ENCODE measurements at places on chromosomes 7 and 10.
A peak's percentile ranks its signal among the peaks of the same experiment; 100 is the strongest.

DNA sequence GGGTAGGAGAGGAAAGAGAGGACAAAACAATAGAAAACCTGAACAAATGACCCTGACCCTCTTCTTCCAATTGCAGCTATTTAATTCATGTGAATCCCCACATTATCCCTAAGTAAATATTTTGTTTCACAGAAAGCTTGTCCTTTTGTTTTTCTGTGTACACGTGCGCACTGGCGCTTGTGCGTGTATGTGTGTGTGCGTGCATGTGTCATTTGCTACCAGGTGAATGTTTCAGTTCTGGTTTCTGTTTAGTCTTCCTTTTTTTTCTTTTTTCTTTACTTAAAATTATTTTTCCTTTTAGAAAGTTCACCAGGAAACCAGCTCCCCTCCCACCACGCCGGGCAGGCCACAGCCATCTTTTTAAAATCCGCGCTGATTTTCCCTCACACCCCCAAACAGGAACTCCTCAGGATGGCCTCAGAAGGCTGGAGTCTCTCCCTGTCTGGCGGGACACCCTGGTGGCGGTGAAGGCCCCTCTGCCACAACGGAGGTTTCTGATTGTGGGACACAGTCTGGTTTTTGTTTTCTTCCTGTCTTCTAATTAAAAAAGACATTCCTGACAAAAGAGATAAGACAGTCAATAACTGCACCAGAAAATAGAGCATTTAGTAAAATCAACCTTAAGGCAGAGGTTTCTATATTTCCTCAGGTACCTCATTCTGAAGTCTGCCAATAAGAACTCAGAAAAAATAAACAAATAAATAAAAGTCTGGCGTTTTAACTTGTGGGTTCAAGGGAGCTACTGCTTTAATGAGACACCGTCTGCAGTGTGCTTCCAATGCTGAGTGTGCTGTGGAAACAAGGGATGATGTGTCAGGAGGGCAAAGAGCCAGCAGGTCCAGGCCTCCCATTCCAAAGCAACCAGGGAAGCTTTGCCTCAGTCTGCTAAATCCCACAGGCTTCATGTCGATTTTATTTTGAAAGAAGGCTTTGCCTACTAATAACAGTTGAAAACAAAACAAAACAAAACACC lies 17.4 kb downstream of the IRF5 start:
- DNase-seq = no peak

DNA sequence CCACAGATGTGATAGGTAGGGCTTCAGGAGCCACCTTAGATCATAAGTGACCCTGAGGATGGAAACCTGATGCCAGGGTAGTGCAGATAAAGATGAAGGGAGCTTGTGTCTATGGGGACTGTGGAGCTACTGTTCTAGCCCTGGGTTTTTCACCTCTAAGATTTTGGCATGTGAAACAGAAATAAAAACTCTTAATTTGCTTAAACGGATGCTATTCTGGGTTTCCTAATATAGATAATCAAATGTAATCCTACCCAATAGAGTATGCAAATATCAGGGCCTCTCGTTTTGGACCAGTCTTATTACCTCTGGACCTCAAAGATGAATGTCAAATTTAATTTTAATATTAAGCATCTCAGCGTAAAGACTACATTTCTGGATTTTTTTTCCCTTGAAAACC lies 49.3 kb downstream of the ABCB4 start:
- no peak for DNase-seq

DNA sequence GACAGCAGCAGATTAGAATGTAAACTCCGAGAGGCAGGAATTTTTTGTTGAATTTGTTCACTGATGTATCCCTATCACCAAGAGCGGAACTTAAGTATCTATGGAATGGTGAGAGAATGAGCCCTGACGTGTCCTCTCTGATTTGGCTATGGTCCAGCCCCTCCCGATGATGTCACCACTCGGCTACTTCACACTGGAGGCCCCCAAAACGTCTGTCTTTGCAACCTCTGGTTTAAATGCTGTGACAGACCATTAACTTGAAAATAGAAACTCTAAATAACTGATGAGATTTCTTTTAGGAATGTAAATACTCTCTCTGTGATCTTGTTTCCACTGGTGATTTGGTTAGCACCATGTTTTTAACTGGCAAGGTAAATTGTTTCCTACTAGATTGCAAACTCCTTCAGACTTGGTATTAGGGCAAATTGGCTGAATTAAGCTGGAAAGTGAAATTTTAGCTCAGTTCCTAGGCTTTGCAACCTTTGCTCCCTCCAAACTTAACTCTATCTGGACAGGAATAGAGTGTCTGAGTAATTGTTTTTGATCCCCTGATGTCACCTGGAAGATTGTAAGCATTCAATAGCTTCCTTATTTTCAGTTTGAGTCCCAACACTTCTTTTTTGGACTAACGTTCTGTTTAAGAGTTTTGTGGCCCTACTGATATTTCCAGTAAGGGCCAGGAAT lies 19.1 kb downstream of the SLC16A12 start:
- no peak for DNase-seq

- no peak for DNase-seq
Measured at GRCh38 chr10:47127188-47127785, 172.7 kb upstream of the GDF10 start.

DNA sequence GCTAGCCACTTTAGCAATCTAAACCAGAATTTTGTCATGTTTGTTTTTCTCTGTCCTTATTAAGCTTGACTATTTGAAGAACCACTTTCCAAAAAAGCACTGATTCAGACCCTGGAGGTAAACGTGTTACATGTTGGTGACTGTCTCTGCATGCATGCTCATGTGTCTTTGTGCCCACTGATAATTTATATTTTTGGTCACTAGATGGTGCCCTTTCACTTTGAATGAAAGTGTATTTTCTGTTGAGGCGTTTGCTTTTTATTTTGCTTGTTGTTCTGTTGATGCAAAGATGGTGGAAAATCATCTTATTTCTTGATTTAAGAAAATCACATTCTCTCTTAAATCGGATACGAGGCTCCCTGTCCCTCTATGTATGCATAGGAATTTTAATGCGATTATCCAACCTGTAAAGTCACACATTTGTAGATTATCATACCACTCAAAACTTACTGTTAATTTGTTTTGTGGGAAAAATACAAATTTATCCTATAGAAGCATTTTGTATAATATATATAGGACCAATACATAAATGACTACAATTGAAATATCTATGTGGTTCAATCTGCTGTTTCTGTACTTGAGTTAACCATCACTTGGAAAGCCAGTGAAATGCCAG lies 269.3 kb downstream of the BICC1 start:
- no peak for DNase-seq

DNA sequence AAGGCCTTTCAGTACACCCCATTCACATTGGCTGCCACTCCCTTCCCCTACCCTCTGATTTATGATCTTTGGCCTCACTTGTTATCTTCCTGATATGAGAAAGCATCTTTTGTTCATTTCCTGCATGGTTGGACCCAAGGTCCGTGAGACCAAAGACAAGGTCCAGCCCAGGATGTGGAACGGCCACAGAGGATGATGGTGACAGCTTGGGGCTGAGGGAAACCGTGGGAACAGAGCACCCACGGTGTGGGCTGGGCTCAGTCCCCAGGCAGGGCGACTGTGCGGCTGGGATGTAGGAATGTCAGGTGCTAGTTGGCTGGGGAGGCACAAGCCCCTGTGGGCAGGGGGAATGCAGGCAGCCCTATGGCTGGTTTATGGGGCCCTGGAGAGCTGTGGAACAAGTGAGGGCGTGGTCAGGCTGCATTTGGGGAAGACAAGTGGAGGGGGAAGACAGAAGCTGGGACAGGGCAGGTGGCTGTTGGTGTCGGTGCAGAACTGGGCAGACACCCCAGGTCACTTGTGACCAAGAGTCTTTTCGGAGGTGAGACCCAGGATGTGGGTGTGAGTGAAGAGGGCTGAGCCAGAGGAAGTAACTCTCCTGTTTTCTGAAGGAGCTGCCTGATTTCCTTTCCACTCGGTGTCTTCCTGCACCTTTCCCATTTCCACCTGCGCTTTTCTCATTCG lies 51.7 kb upstream of the IGFBP3 start:
- no peak for DNase-seq

DNA sequence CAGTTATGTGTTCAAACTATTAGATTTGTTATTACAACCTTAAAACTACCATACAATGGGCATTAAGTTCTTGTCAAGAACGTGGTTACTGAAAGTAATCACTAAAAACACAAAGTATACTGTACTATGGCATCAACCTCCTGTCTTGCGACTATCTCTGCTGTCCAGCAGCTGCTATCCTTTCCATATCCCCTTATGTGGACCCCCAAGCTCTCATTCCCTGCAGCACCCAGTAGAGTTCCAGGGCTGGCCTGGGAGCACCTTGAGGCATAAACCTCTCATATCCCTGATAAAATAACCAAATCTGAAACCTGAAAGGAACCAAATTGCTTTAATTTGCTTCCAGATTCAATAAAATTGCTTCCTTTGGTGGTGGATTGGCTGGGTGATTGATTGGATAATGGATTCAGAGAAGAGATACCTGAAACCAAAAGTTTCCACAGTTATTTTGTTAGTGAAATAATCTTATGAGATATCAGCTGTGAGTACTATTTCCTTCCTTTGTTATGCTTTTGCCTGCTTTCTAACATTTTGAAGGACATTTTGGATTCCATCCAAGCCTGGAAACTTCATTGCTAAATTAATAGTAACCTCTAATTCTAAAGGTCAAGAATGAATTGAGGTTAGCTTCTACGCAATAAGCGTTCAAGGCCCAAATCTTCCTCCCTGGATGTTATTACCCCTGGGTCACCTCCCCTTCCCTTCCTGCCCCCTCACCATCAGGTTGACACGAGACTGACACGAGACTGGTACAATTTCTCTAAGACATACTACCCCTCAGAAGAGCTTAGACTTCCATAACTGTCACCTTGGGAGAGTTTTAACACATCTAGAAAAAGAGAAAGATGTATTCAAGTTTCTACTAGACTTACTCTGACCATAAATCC lies 48.8 kb downstream of the RELN start:
- DNase-seq = no peak

DNA sequence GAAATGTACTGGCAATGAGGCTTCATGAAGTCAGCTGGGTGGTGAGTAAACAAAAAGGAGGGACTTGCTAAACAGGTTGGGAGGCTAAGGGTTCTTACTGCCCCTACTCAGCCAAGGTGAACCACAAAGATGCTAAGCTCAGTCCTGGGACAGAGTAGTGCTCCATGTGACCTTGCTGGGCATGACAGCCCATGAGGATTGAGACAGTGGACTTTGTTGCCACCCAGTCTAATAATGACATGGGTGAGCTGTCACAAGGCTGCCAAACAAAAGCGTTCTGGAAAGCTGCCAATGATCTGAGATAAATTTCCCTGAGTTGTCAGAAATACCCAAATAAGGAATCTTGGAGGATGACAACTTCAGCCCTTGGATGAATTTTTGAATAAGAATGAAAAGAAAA lies 75.2 kb downstream of the CLEC2L start:
- DNase-seq = no peak

DNA sequence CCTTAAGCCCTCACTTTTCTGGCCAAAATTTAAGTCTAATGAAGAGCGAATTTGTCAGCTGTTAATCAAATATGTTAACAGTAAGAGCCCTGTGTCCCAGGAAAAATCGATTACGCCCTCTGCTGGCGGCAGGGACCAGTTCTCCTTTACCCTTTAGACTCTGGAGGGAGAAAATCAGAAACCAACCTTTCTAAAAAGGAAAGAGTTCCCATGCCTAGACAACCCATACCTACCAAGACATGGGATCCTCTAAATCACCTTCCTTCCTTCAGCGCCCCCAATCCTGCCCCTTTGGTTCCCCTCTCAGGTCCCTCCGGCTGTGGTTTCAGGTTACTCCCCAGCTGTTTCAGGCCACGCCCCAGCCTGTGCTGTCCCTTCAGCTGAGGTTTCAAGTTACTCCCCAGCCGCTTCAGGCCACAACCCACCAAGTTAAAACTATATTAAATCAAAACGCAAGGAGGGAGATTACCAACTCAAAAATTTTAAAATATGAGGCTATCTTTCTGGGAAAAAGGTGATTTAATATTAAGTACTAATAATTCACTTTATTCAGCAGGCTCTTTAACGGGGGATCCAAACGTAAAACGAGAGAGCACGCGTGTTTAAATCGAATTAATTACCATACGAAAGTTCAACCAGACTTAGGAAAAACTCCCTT lies 1.4 kb upstream of the AKR1B15 start:
- peak; percentile 22 for DNase-seq

DNA sequence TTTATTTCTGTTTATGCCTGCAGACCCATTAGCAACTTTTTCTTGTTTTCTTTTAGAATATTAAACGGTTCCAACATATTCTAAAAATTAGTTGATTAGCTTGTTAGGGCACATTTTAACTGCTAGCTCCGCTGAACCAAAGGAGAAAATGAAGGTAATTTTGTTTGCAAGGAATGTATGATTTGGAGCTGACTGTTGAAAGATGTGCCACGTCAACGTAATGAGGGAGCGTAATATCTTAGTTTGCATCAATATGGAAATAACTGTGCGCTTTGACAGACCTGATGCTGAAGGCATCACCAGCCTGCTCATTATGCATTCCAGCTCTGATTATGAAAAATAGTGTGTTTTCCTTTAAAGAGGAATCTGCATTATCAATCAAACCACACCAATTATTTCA lies 102.0 kb upstream of the CTBP2 start:
- DNase-seq = no peak

DNA sequence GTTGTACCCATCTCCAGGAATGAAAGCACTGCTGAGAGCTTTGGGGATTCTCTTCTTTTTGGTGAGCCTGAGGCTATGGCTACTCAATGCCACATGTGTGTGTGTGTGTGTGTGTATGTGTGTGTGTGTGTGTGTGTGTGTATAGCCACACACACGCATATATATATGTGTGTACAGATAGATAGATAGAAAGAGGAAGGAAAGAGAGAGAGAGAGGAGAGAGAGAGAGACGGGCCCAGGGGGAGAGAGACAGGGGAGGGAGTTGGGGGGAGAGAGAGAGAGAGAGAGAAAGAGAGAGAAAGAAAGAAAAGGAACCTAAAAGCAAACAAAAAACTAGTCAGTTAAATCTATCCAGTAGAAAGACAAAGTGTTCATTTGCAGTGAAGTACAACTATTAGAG lies 8.3 kb downstream of the SLC13A4 start:
- DNase-seq = no peak

DNA sequence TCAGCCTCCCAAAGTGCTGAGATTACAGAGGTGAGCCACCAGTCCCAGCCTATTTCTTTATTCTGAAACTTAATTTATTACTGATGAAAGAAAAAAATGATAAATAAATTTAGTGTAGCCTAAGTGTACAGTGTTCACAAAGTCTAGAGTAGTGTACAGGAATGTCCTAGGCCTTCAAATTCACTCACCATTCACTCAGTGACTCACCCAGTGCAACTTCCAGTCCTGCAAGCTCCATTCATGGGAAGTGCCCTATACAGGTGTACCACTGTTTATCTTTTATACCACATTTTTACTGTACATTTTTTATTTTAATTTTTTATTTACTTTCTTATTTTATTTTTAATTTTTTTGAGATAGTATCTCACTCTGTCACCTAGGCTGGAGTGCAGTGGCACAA lies 12.2 kb downstream of the MRLN start:
- no peak for DNase-seq

DNA sequence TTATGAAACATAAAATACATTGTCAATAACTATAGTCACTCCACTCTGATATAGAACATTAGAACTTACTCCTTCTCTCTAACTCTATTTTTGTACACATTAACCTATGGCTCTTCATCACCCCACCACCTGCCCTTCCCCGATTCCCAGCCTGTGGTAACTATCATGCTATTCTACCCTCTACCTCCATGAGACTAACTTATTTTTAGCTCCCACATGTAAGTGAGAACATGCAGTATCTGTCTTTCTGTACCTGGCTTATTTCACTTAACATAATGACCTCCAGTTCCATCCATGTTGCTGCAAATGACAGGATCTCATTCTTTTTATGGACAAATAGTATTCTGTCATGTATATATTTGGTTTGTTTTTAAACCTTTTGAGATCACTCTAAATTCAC lies 8.8 kb upstream of the NOD1 start:
- no peak for DNase-seq

Measured in stimulated activated CD8-positive, alpha-beta memory T cell treated with anti-CD3 and anti-CD28 coated beads, Interleukin-12 subunit alpha, Interleukin-12 subunit beta, amount 100 ng/mL, for 4 hours (primary cell).